ENCODE measurements at places on chromosomes 13 and 19.

DNA sequence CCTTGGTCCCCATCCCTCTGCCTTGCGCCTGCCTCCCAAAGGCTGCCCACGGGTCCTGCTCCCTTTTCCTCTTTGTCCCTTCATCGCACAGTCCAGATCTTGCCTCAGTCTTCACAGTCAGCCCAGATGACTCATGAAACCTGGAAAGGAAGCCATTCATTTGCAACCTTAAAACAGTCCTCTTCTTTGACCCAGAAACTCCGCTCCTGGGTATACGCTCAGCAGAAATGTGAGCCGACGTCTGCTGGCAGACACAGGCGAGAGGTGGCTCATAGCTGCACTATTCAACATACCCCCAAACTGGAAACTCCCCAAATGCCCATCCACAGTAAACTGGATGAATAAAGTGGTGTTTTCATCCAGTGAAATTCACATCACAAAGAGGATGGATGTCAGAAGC lies 13.6 kb upstream of the PEPD start:
- no peak for DNase-seq

DNA sequence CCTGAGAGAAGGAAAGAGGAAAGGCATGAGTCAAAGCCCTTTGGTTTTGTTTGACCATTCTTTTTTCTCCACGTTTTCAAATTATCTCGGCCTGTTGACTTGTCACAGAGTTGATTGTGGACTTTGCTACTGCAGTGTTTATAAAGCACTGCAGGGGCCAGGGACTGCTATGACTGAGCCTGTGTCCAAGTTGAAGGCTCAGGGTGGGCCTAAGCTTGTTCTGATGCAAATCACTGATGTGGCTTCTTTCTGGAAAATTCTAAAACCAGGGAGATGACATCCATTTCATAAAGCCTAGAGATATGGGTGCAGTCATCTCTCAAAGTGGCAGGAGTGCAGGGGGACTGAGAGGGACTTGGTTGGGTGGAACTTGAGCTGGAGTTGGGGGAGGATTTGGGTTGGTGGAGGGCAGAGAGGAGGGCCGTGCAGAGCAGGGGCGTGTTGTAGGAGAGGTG lies 1.2 kb upstream of the CXCL17 start:
- DNase-seq, result no peak

DNA sequence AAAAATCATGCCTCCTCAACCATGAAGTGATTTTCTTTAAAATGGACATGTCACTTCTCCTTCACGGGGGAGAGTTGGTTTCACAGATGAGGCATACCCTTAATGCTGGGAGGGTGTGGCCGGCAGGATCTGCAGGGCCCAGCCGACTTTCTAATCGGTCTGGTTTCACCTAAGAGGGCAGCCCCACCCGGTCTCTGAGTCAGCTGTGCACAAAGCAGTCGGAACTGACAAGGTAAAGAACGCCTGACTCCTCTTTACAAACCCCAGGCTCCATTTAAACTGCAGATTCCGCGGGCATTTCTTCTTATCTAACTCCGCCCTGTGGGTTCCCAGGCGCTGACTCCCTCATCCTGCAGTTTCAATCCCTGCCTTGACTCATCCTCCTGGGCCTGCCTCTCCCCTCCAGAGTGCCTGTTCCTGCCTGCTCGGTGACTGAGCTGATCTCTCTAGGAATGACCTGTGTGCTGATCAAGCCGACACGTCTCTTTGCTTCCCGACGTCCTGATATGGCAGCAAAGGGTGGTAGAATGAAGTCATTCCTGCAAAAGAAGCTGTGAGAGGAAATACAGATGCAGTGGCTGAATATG lies 63.4 kb downstream of the EFNB2 start:
- DNase-seq, result peak; percentile 62

GRCh38 chr13:42614436-42615035 lies 40.6 kb downstream of the TNFSF11 start:
- no peak for DNase-seq

DNA sequence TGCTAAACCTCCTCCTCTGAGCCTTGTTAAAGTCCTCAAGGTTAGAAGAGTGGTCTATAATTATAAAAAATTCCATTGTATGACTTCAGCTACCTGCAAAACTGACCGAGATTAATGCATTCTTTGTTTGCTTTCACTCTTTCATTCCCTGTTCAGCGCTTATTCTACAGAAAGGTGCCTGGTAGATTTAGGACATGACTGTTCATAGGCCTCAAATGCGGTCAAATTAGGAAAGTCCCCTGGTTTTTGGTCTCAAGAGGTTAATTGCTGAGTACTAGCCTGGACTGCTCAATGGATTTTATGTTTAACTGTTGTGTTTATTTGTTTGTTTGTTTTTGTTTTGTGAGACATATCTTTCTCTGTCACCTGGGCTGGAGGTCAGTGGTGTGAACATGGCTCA lies 35.4 kb downstream of the KL start:
- DNase-seq, result no peak

- DNase-seq, result no peak
Observed at GRCh38 chr13:75847588-75847987, 211.5 kb downstream of the LMO7 start.

- DNase-seq, result no peak
Observed at GRCh38 chr13:60112771-60113170, 51.0 kb downstream of the DIAPH3 start.

- no peak for DNase-seq
Observed at GRCh38 chr19:2317756-2318155, 9.8 kb upstream of the LINGO3 start.

- peak; percentile 97 for DNase-seq
Observed at GRCh38 chr19:40603389-40604170, 2.4 kb downstream of the LTBP4 start.

- DNase-seq, result no peak
Observed at GRCh38 chr13:19791953-19792537, 9.3 kb upstream of the PSPC1 start.

DNA sequence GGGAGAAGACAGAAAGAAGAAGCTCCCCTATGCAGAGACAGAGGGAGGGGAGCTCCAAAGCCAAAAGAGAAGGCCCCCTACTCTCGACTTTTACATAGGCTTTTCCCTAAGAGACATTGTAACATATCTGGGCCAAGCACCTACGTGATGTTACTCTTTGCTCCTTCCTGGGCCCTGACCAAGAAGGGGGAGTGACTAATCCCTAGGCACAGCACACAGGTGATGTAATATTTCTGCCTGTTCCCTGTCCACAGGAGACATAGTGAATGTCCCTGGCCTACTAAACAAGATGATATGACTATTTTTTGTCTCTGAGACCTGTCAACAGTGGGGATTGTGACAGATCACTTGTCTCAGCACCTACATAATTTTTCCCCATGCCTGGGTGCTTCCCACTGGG lies 15.9 kb upstream of the ZNF254 start:
- no peak for DNase-seq

GRCh38 chr19:38209671-38210457 lies 14.2 kb downstream of the DPF1 start:
- peak; percentile 26 for DNase-seq

GRCh38 chr19:51524666-51525264 lies 6.7 kb downstream of the SIGLEC6 start:
- no peak for DNase-seq

- DNase-seq, result no peak
Observed at GRCh38 chr13:85132986-85133385, 666.2 kb downstream of the SLITRK6 start.

GRCh38 chr13:25874064-25874737 lies 177.6 kb downstream of the SHISA2 start:
- no peak for DNase-seq

DNA sequence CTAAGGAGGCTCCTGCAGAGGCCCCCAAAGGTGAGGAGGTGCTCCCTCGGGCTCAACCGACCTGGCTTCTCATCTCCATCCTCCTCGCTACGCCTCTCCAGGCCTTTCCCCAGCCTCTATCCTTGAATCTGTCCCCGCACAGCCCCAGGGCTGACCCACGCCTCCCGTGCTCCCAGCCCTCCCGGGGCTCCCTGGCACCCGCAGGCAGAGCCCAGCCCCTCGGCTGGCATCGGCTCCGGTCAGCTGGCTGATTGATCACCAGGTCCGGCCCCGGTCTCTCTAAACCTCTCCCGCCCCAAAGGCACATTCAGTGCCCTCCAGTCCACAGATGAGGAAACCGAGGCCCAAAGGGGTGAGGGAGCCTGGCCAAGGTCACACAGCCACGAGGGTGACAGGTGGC lies 2.5 kb downstream of the MYBPC2 start:
- no peak for DNase-seq

DNA sequence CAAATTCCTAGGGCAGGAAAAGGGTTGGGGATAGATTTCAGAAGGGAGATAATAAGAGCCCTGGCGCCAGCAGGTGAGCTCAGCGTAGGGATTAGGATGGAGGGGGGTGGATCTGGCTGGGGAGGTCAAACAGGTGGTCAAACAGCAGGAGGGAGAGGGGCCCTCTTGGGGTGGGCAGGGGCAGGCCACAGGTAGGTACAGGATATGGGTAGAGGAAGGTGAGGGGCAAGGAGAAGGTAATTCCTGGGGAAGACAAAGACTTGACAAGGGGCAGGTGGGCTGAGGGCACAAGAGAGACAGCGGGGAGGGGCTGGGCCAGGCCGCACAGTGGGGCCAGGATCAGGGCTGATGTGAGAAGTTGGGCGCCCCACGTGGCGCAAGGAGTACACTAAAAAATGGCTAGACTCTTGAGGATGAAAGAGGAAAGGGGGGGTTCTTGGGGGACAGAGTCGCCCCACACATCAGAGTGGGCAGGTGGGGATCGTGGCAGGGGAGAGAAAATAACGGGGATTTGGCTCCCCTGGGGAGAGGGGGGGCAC lies 713 bp downstream of the KRI1 start:
- DNase-seq, result no peak

DNA sequence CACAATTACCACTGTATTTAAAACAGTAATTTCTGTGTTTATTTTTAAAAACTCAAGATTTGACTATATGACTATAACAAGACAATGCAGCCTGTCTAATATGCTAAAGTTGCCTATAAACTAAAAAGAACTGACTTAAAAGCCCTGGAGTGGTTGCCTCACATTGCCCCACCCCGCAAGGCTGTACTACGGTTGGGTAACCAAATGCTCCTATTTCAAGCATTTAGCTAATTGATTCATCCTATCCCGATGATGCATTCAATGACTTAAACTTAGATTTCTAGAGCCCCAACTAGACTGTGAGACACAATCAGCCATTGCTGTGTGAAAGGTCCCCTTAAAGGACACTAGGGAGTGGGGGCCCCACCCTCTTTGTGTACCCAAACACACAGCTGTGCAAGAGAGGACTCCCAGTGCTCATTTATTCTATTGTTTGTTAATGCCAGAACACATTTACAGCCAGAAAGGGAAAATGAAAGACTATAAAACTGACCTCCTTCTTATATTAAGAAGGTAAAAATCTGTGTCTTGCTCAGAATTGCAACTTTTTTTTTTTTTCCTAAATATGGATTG lies 66.9 kb downstream of the MIPEP start:
- DNase-seq, result no peak

- DNase-seq, result no peak
Observed at GRCh38 chr13:30714629-30715371, 20.5 kb upstream of the ALOX5AP start.

DNA sequence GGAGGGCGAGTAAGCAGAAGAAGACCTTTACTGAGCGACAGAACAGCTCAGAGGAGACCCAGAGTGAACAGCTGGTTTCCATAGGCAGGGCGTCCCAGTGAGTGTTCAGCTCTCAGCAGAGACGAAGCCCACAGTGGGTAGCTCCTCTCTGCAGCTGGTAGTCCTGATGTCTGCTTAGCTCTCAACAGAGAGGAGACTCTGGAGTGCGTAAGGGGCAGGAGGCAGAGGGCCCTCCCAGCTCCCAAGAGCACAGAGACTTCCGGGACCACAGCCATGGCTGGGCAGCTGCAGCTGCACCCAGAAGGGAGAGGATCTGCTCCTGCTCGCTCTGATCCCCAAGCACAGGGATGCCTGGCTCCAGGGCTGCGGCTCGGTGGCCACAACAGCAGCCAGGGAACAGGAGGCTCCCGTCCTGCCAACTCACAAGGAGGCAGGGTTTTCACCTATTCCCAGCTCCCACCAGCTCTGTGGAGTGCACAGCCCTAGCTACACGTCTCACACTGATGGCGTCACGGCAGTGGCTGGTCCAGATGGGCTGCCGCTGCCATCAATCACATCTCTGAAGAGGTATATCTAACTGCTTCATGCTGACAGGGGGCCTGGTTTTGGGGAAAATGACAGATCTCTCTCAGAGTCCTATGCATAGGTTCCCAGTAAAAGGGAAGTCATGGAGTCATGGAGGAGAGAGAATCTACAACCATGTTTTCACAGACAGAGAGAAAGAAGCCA lies 2660.1 kb upstream of the PCDH20 start:
- DNase-seq, result no peak

DNA sequence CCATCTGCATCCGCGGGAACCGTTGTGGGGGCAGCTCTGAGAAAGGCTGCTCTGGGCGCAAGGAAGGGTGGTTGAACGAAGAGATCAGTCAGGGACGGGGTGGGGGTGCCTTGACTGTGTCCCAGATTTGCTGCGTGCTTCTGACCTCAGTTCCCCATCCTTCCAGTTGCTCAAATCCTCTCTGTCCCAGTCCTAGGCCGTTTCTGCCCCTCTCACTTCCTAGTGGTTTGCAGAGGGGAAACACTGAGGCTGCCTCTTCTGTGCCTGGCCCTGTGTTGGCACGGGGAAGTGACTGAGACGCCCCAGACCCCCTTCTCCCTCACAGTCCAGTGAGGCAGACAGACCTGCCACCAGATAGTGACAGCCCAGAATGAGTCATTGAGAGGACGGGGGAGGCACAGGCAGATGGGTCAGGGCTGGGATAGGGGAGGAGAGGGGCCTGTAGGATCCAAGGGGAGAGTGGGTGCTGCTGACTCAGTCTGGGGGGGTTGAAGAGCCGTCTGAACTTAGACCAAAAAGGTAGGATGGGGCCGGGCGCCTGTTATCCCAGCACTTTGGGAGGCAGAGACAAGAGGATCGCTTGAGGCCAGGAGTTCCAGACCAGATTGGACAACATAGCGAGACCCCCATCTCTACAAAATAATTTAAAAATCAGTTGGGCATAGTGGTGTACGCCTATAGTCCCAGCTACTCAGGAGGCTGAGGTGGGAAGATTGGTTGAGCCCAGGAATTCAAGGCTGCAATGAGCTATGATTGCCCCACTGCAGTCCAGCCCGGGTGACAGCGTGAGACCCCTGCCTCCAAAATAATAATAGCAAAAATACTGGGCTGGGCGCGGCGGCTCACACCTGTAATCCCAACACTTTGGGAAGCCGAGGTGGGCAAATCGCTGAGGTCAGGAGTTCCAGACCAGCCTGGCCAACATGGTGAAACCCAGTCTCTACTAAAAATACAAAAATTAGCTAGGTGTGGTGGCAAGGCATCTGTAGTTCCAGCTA lies 26.5 kb downstream of the NUMBL start:
- no peak for DNase-seq

DNA sequence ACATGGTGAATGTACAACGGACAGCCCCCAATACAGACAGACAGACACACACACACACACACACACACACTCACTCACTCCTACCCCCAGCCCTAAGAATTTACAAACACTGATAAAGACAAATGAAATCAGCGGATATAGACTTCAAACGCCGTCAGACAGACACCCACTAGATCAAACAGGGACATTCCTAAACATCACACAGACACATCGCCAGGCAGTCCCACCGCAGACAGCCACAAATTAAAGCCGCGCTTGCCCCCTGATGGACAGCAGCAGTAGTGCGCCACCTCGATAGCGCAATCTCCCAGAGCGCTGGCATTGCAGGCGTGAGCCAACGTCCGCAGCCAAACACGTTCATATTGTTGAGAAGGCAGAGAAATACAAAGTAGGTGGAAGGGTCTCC lies 24.7 kb upstream of the ADGRE1 start:
- DNase-seq, result no peak

GRCh38 chr19:1985588-1986356 lies 29.7 kb downstream of the BTBD2 start:
- no peak for DNase-seq

All from thoracic aorta (tissue), 2 donors.